Left ventricle myocardium superior (tissue), 1 donor: ENCODE measurements at places on chromosomes 12 and 14.

GRCh38 chr12:53492188-53492587, 7.1 kb downstream of the MAP3K12 start:
- no peak for DNase-seq

DNA sequence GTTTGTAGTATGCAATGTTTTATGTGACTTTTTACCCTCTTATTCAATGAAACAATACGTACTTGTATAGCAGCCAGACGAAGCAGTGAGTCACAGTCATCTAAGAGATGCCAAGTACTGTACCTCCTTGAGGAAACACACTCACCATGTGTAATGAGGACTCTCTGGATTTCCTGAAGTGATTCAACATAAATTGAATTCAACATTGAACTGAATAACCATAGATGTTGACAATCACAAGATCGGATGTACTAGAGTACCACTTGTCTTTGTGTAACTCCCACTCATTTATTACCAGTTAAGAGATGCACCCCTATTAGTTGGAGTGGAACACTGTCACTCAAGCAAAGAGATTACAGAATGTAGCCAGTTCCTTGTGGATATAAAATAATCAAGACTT, 175.2 kb upstream of the HMGA2 start:
- no peak for DNase-seq

- no peak for DNase-seq
Measured at GRCh38 chr14:97380539-97380941, 583.4 kb downstream of the VRK1 start.

- no peak for DNase-seq
Measured at GRCh38 chr14:20608383-20609110, 17.4 kb upstream of the RNASE12 start.

DNA sequence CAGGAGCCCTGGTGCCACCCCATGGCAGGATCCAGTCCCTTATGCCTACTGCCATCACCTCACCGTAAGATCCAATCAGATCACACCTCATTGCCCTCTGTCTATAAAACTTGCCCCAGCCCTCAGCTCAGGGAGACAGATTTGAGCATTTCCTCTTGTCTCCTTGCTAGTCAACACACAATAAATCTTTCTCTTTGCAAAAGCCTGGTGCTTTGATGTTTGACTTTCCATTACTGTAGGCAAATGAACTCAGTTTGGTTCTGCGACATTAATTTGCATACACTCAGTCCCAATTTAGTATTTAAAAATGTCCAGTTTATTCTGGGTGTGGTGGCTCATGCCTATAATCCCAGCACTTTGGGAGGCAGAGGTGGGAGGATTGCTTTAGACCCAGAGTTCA, 188.4 kb downstream of the AEBP2 start:
- DNase-seq, result no peak

GRCh38 chr14:22400655-22401259, 188.3 kb downstream of the DAD1 start:
- no peak for DNase-seq

DNA sequence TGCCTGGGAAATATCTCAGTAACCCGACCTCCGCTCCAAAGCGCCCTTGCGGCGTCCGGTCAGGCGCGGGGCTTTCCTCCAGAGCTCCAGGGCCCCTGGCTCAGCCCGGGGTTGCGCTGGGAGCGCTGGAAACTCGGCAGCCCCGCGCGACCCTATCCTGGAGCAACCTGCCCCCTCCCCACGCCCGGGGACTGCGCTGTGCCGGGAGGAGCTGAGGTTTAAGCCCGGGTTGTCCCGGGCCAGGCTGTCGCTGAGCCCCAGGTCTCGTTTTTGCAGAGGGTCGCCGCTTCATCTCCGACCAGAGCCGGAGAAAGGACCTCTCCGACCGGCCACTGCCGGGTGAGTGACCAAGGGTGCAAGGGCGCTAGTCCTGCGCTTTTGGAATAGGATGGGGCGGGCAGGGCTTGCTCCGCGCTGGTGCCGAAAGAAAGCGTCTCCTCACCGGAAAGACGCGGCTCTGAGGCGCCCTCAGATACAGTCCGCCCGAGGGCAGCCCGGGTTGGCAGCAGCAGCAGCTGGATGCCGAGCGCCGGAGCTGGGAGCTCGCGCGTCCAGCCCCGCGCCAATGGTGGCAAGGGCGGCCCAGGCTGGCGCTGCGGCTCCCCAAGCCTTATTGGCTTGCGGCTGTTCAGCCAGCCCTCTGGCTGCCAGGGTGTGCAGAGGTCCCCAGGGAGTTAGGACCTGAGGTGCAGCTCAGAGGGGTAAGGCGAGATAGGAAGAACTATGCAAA, 1.5 kb downstream of the SPX start:
- DNase-seq, result peak; percentile 82

DNA sequence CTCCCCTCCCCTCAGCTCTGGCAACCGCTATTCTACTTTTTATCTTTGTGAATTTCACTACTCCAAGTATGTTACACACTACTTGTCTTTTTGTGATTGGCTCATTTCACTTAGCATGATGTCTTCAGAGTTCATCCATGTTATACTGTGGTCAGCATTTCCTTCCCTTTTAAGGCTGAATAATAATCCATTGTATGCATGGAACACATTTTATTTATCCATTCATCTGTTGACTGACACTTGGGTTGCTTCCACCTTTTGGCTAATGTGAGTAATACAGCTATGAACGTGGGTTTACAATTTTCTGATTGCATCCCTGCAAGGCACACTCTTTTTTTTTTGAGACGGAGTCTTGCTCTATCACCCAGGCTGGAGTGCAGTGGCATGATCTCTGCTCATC, 53.0 kb upstream of the FUT8 start:
- no peak for DNase-seq

- DNase-seq, result no peak
Measured at GRCh38 chr12:108403952-108404351, 64.8 kb upstream of the CMKLR1 start.

DNA sequence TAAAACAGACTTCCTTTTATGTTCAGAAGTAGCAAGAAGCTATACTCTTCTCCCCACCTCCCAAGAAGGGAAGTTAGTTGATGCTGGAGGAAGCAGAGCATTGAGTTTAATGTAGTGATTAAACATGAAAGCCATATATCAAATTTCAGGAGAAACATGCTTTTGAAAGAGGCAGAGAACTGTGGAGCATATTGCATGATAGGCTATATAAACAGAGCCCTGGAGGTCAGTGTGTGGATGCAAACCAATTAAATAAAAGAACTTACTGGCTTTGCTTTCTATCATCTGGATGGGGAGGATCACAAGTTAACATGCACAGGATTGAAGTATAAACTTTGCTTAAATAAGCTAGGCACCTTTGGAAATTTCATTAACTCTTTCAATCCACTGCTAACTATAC, 94.1 kb downstream of the MSRB3 start:
- no peak for DNase-seq

DNA sequence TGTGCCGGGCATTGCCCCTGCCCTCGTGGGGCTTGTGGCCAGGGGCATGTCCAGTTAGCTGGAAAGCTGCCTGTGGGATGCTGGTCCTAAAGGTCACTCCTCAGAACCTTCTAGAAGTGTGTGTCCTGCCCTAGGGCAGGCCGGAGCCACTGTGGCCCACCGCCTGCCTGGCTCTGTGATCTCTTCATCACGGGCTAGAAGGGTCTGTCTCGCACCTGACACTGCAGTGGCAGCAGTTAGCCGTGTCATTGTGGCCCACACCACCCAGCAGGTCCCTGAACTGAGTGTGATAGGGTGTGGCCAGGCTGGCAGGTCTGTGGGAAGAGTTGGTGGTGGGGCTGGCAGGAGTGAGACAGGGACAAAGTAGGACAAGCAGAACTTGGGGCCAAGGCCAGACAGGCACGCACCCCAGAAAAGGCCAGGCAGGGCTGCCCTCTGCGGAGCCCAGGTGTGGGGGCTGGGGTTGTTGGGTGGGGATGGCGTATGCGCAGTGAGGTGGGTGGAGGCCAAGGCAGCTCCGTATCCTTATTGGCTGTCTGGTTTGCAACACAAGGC, 41.2 kb downstream of the ADGRD1 start:
- DNase-seq, result no peak

DNA sequence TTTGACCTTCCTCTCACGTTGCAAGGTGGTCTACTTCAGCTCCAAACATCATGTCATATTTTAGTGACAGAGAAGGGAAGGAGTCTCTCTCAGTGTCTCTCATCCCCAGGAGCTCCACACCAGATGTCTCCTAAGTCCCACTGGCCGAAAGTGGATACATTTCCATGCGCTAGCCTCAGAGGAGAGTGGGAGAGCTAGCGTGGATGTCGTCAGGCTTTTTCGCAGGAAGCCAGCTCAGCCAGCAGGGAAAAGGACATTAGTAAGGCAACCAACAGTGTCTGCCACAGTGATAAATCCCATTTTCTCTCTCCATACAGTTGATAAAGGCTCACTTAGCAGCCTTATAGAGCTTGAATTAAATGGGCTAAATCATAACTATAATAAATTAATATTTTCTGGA, 155.7 kb downstream of the PELI2 start:
- peak; percentile 31 for DNase-seq

- DNase-seq, result no peak
Measured at GRCh38 chr12:23066095-23066494, 441.1 kb downstream of the ETNK1 start.

- peak; percentile 53 for DNase-seq
Measured at GRCh38 chr12:46468160-46468559, 95.6 kb upstream of the SLC38A2 start.

DNA sequence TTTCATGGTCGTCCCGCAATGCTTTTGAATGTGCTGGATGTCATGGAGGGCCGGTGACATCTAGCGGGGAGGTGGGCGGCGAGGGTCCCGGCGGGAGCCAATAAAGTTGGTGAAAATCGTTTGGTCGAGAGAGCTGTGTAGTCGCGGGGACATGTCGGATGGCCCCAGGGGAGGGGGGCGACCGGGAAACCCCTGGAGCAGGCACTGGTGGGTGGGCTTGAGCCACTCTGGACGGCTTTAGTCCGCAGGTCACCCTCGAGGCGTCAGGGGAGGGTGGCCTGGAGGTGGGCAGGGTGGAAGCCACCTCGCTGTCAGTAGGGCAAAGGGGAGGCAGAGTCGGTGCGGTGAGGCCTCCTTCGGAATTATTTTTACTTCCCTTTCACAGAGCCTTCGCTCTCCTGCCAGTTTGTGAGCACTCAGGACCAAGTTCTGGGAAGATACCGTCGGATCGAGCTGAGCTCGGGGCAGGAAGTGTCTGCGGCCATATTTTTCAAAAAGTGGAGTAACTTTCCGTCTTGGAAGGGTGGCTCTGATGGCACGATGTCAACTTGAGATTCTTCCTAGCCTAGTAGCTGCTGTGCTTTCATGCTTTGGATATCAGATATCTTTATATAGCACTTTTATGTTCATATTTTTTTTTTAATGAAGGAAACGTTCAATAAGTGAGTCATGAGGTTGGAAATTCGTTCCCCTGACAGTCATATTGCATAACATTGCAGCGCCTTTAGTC, 28.2 kb downstream of the WBP11 start:
- DNase-seq, result peak; percentile 52

GRCh38 chr14:43914041-43914693, 592.9 kb downstream of the FSCB start:
- peak; percentile 21 for DNase-seq

DNA sequence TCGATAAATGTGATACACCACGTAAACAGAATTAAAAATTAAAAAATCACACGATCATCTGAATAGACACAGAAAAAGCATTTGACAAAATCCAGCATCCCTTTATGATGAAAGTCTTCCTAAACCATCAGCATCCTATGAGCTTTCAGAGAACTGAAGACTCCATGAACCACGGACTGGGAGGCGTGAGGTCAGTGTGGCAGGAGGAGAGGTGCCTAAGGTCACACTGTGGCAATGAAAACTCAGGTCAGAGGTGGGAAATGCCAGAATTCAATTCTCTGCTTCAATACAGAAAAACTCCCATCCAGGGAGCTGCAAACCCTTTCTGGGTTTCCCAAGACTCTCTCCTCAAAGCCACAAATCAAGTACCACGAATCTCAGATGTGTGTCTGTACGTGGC, 51.6 kb downstream of the KDM2B start:
- no peak for DNase-seq

GRCh38 chr14:104011824-104012517, 69.6 kb upstream of the RD3L start:
- peak; percentile 70 for DNase-seq
